Effector memory CD4-positive, alpha-beta T cell (primary cell): ENCODE measurements at places on chromosomes 13 and 19.

- no peak for DNase-seq
These were observed 292.1 kb downstream of the SPRY2 start for GRCh38 chr13:80048802-80049201.

- DNase-seq = no peak
These were observed 1.0 kb upstream of the PGLS start for GRCh38 chr19:17510220-17510993.

- DNase-seq = no peak
These were observed 15.4 kb upstream of the SIGLEC6 start for GRCh38 chr19:51546650-51547396.

- DNase-seq = no peak
These were observed 49.9 kb downstream of the SMAD9 start for GRCh38 chr13:36870050-36870692.

DNA sequence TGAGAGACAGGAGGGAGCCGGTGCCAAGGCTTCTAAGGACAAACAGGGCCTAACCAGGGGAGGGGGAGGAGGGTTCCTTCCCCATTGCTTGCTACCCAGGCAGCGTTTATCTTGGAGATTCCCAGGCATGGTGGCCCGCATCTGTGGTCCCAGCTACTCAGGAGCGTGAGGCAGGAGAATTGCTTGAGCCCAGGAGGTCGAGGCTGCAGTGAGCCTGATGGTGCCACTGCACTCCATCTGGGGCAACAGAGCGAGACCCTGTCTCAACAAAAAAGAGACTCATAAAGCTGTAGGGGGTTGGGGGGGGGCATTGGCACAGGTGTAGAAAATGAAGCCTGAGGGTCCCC is 11.4 kb downstream of the TIMM13 start:
- no peak for DNase-seq

DNA sequence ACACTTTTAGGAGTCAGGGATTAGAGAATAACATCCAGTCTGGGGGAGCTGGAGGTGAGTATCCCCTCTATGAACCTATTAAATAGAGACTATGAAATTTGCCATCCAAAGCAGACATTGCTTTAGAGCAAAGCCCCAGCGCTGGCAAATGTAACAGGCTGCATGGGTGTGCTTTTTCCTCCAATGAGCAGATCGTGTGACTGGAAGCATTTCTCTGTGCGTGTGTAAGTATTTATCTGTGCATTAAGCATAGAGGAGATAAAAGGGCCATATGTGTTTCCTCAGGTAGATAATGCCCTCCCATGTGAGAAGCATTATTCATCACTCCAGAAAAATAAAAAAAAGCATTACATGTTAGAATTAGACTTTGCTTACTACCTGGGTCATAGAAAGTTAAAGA is 924 bp downstream of the TNFSF13B start:
- no peak for DNase-seq

- no peak for DNase-seq
These were observed 941 bp downstream of the ZNF160 start for GRCh38 chr19:53102206-53102755.

DNA sequence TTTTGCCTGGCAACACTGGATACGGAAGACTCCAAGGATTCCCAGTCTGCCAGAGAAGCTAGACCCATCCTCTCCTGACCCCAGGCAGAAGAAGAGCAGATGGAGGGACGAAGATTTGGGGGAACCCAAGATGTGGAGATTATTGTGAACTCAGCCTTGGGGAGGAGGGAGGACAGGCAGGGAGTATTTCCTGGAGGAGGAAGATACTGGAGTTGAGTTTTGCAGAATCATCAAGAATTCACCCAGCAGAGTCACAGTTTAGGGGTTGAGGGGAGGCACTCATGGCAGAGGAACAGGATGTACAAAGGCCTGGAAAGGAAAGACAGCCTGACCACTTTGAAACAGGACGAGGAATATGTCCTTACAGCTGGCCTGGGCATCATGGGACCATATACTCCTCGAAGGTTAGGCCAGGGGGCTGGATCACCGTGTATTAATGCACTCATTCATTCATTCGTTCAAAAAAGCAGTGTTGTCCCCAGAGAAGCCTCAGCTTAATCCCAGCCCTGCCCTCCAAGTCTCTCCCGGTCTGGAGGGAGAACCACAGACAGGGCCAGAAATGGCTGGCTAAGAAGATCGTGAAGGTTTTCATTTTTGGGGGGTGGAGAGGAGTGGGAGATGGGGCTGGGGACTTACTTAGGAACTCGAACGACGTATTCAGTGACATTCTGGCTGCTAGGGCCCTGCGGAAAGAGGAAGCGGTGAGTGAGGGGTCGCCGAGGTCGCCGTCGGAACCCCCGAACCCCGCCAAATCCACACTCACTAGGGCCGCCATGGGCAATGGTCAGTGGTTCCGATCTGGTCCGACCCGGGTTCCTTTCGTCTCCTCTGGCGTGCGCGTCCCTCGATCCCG is 517 bp downstream of the GTF2F1 start:
- DNase-seq = no peak

DNA sequence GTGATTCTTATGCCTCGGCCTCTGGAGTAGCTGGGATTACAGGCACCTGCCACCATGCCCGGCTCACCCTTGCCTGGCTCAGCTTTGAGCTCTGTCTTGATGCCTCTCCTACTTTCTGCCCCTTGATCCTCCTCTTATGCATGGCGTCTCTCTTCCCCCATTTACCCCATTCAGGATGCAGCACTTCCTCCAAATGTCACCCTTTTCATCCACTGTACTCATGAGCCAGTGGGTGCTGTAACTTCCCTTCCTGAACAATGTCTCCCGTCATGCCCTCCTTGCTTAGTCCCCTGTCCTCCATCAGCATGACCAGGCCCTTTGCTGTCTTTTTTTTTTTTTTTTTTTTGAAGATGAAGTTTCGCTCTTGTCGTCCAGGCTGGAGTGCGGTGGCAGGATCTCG is 3.4 kb upstream of the SIGLEC9 start:
- DNase-seq = no peak

DNA sequence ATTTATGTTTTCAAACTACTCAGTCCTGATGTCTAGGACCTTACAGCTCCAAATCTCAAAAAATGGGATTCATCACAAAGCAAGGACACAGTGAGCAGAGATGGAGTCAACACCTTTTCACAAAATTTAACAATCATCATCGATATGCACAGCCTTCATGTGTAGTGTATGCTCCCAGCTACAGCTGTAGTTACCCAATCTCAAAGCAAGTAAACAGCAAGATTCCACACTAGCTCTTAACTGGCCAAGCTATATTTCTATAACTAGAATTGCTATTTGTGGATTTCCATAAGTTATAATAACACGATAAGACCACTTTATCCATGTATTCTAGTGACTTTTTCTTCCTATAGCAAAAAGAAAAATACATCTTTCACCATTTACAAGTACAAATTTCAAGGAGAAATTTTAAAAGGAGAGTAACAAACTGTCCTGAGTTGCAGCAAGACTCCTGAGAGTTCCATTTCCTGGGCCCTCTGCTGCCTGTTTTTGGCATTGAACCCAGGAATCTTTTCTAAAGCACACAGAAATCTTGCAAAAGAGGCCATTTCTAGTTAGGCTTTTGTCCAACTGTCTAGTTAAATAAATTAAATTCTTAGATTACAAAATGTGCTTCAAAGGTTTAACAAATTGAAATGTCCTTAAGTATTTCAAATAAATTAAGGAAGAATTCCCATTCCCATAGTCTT is 460.6 kb downstream of the FGF14 start:
- DNase-seq = no peak

GRCh38 chr13:88217883-88218282 is 546.7 kb downstream of the SLITRK5 start:
- no peak for DNase-seq

- no peak for DNase-seq
These were observed 463.3 kb downstream of the ITGBL1 start for GRCh38 chr13:101915755-101916107.

GRCh38 chr13:41775251-41775650 is 185.7 kb downstream of the VWA8 start:
- DNase-seq = no peak

GRCh38 chr19:41159881-41160280 is 33.1 kb upstream of the CYP2S1 start:
- no peak for DNase-seq

DNA sequence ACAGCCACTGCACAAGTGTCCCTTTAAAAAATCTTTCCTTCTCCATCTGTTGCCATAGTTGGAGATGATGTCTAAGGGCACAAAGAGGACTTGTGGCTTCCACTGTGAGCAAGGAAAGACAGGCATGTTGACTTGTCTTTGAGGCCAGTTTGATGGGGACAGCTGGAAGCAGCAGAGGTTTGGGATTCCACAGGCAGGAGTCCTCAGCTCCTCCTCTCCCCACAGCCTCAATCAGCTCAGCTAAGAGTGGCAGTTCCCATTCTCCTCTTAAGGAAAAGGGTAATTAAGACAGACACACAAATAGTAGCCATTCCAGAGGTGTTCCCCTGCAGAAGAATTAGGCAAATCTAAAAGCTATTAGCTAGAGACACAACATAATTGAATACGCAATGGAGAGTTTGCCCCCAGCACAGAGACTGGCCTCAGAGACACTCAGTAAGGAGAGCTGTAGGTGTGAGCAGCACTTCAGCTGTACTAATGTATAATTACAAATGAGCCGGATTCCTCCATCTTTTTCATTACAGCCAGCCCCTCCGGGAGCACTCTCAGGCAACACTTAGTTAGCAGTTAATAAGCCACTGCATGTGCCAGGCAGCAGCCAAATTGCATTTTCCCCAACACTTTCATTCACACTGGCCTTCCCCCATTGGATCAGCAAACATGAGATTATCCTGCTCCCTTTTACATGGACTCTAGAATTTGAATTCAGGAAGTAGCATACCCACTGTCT is 434.0 kb downstream of the FOXO1 start:
- no peak for DNase-seq

DNA sequence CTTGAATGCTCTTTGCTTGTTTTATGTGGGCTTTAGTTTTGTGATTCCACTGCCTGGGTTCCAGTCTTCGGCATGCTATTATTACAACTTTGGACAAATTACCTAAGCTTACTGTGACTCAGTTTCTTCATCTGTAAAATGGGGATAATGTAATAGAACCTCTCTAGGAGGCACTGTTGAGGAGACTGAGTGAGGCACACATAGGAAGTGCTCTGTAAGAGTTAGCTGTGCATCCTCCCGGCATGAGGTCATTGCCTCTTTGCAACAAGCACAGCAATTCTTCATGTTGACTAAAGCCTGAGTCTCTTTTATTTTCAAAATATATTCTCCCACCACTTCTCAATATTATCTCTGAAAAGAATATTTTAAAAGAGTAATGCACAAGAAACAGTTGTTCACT is 227.4 kb downstream of the DLEU7 start:
- DNase-seq = no peak

- DNase-seq = no peak
These were observed at the start of gene LGALS13 for GRCh38 chr19:39602224-39602623. Gene LGALS13, plus strand, starts transcription at chr19:39602524. Its CDS starts 45 bp downstream, at chr19:39602569.

- no peak for DNase-seq
These were observed 71.5 kb upstream of the GJB6 start for GRCh38 chr13:20303636-20304035.

DNA sequence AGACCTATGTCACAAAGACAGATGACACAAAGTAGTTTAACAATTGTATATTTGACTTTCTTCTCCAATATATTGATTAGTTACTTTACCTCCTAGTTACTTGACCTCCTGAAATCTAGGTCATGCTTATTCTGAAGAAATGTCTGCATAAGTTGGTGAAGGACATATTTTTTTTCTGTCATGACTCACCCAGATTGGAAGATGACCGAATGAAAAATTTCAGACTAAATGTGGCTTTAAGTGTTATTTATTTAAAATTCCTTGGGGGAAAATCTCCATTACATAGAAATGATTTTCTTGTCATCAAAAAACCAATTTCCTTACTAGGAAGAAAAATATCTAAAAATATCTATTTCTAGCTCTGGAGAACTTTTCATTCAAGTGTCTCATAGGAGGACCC is 217.1 kb downstream of the POSTN start:
- DNase-seq = no peak

DNA sequence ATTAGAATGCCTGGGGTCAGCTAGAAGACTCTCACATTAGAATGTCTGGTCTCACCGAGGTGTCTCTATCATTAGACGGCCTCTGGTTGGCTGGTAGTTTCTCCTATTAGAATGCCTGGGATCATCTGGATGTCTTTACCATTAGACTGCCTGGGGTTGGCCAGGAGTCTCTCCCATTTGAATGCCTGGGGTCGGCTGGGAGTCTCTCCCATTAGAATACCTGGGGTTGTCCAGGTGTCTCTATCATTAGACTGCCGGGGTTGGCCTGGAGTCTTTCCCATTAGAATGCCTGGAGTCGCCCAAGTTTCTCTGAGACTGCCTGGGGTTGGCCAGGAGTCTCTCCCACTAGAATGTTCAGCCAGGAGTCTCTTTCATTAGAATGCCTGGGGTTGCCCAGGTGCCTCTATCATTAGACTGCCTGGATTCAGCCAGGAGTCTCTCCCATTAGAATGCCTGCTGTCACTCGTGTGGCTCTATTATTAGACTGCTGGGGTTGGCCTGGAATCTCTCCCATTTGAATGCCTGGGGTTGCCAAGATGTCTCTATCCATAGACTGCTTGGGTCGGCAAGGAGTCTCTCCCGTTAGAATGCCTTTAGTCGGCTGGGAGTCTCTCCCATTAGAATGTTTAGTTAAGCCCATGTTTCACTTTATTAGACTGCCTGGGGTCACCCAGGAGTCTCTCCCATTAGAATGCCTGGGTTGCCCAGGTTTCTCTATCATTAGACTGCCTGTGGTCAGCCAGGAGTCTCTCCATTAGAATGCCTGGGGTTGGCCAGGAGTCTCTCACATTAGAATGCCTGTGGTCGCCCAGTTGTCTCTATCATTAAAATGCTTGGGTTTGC is 1467.8 kb downstream of the UQCRFS1 start:
- no peak for DNase-seq

GRCh38 chr19:51915324-51915867 is 10.6 kb upstream of the ZNF649 start:
- DNase-seq = no peak

DNA sequence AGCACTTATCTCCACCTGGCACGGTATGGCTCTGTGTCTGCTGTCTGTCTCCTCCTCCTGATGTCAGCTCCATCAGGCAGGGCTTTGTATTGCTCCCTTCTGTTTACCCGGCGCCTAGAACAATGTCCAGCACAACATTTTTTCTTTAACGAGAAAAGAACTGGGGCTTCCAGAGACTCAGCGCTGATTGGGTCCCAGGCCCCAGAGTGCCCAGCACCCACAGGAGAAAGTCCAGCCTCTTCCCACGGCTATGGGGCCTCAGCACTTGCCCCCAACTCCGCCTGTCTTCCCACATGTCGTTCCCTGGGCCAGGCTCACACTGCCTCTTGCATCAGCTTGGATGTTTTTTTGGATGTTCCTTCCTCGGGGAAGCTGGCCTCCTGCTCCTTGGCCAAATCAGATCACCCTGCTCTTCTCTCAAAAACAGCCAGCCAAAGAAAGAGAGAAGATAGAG is 6.9 kb downstream of the MYPOP start:
- no peak for DNase-seq

DNA sequence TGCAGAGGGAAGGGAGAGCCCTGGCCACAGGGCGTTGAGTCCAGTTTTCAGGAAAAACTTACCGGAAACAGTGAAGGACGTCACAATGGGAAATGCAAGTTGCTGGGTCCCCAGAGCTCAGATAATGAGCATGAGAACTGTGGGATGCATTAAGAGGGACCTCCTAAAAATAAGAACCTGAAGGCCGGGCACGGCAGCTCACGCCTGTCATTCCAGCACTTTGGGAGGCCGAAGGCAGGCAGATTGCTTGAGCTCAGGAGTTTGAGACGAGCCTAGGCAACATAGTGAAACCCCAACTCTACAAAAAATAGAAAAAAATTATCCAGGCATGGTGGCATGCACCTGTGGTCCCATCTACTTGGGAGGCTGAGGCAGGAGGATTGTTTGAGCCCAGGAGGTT is 170.6 kb downstream of the URI1 start:
- DNase-seq = no peak

- no peak for DNase-seq
These were observed 59.5 kb downstream of the ANKRD10 start for GRCh38 chr13:110855363-110855762.
